ENCODE measurements at places on chromosomes 5 and 9.

DNA sequence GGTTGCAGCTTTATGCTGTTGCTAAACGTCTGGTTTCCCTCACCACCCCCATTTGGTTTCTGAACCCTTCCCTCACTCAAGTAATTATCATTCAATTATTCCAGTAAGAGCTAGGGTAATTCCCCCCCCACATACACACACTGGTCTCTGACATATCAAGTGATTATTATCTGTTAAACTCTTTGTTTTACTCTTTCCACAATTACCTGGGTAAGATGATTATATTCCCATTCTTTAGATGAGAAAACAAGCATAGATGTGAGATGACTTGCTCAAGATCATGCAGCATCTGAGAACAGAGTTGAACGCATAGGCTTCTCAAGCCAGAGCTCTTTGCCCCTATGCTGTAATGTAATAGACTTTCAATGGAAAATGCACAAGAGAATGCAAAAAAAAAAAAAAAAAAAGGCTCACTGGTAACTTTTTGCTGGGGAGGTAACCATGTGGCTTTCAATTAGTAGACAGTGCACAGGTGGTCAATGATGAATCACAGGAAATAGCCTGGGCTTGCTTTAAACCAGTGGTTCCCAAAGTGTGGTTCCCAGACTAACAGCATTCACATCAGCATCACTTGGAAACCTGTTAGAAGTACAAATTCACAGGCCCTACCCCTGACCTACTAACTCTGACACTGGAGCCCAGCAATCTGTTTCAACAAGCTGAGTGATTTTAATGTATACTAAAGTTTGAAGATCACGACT, 87.6 kb downstream of the PIK3R1 start:
- no peak for DNase-seq

DNA sequence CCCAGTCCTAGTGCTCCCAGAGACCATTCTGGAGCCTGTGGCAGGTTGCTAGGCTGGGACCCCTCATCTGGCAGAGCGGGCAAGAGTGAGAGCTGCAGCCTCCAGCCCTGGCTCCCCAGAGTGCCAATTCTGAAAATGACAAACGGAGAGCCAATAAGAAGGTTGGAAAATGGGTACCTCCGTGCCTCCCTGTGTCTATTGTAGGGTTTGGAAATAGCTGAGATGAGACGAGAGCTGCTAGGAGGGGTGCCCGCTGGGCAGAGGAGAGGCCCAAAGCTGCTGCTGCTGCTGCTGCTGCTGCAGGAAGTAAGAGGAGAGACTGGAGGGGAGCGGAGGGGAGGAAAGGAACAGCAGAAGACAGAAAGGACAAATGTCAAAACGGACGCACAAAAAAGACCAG, 36.0 kb upstream of the FUBP3 start:
- no peak for DNase-seq

DNA sequence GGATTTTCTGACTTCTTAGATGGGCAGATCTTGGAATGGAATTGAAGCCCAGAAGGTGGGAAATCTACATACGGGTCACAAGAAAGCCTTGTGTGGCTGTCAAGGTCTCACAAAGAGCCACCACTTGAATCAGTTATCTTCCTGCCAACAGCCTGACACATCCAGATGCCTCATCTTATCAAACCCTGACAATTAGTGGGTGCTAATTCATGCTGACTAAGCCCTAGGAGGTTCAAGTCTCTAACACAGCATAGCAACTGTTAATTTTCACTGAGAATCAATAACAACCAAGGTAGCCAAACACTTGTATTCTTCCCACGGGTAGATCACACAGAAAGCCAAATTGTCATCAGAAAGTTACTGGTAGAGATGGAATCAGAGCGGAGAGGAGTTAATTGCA, 222.2 kb downstream of the TMEM167A start:
- DNase-seq: no peak

DNA sequence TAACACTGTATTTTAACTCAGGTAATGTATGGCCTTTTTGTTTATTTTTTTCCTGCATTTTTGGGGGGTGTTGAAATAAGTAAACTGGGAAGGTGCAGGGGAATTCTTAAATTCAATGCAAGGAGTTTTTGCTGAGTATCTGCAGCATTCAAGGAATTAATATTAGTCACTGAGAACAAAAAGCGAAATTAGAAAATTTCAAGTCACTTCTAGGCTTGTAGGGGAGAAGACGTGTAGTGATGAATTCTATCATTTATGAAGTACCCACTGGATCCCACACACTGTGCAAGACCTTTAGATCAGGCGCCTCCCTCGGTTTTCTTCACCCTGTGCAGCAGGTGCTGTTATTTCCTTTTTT, 1.2 kb downstream of the EHMT1 start:
- no peak for DNase-seq

DNA sequence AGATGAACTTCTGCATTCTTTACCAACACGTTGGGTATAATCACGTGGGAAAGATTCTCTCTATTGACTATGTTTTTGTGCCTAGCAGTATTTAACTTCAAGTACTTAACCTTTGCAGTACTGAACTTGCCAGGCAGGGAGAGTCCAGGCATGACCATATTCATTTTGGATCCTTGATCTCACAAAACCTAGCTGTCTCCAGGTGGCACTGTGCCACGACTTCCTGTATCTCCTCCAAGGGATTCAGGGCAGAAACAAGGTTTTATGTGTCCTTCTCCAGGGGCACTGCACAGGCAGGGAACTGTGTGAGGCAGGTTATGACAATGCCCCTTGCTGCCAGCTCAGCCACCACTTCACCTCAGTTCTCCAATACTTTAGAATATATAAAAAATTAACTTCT, 11.7 kb upstream of the IFNA5 start:
- no peak for DNase-seq

GRCh38 chr9:26856413-26857032, 36.1 kb downstream of the CAAP1 start:
- DNase-seq: no peak

GRCh38 chr9:28155671-28156070, 582.4 kb upstream of the C9orf72 start:
- no peak for DNase-seq

All from lower lobe of right lung (tissue), 2 donors.